ENCODE measurements at places on chromosomes 12 and 14. TPM values are rescaled to one million over a fixed set of nuclear protein-coding genes. Genes with fewer than 3 reads are reported as not detected.

KRT3 gene
- not detected for total RNA-seq

GRCh38 chr14:34364201-34364600 lies 97.8 kb downstream of the SPTSSA start:
- no peak for DNase-seq

GRCh38 chr12:126163984-126164383 lies 1098.7 kb downstream of the AACS start:
- no peak for DNase-seq

- no peak for DNase-seq
These were observed 39.1 kb upstream of the GZMB start for GRCh38 chr14:24673059-24673458.

LRR1 gene
- total RNA-seq, result 12.9 TPM

ERG28 gene
- total RNA-seq, result 35.0 TPM

DNA sequence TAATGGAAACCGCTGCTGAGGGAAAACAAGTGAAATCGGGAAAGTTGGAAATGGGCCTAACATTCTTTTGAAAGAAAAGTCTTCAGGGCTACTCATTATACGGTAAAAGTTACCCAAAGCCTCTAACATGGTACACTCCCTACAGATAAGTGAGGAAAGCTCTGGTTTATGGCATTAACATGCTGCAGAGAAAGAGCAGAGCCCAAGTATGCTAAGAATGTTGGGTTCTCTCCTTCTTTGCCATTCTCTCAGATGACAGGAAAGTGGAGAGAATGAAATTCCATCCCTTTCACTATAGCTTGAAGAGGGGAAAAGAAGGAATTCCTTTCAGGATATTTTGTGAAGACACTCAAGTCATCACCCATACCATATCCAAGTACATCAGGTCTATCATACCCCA lies 348.0 kb downstream of the SEC23A start:
- no peak for DNase-seq

JPH4 gene
- total RNA-seq, result 0.64 TPM

DNA sequence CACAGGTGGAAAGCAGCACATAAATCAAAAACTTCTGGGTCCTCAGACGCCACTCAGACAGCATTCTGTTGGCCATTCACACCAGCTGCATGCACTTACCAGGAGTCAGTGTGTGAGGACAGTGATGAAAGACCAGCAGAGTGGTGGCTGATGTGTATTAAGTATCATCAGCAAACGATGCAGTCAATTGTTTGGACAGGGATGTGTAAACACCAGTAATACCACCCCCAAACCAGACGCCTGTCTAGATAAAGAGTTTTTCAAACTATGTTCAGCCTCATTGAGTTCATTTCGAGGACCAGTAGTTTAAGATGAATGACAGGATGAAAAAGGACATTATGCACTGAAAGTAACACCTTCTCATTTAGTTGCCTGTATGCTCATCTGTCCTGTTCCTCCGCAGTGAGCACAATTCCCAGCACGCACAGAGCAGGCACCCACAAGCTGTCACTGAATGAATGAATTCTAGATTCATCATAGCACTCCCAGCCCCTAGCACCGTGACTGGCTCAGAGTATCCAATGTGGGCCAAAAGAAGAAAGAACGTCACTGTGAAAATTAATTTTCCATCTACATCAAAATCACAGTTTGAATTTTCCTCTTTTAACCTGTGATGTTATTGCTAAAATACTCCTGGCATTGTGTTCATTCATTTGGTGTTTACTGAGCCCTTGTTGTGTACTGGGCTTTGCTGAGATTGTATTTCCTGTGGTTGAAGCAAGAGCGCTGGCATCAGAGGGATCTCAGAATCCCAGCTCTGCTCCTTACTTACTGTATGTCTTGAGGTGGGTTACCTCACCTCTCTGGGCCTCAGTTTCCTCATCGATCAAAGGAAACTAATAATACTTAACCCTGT lies 124.8 kb upstream of the NOS1 start:
- no peak for DNase-seq

- no peak for DNase-seq
These were observed 335.2 kb downstream of the BMP4 start for GRCh38 chr14:53621433-53621832.

DNA sequence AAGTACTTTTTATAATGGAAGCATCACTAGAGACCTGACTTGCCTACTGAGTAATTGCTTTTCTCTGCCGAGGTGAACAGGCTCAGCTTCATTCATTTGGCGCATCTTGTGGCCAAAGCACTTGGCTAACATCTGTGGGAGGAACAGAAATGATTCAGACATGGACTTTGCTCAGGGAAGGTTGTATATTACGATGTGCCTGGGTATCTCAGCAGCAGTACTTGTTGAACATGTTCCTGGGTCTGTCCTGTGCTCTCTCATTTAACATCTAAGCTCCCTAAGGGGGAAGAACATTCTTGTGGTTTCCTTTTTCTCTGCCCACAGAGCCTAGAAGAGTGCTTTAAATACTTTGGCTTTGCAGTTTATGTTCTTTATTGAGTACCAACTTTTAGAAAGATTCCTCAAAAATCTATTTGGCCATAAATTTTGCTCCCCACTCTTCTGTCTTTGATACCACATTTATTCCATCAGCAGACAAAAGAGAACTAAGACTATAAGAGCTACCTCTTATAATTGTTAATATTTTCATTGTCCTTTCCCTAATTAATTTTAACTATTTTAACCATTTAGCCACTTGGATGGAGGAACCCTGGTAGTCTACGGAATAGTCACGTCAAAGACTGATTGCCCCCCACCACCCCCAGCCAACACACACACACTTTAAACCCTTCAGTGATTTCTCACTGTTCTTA lies 101.2 kb upstream of the EGLN3 start:
- DNase-seq, result no peak

Measured in endothelial cell (in vitro differentiated cells).